ENCODE measurements at places on chromosomes 6 and 20.

GRCh38 chr20:58555078-58555765 is 40.0 kb upstream of the APCDD1L start:
- DNase-seq: no peak

GRCh38 chr20:4289875-4290274 is 274.5 kb upstream of the RNF24 start:
- DNase-seq: peak; percentile 12

DNA sequence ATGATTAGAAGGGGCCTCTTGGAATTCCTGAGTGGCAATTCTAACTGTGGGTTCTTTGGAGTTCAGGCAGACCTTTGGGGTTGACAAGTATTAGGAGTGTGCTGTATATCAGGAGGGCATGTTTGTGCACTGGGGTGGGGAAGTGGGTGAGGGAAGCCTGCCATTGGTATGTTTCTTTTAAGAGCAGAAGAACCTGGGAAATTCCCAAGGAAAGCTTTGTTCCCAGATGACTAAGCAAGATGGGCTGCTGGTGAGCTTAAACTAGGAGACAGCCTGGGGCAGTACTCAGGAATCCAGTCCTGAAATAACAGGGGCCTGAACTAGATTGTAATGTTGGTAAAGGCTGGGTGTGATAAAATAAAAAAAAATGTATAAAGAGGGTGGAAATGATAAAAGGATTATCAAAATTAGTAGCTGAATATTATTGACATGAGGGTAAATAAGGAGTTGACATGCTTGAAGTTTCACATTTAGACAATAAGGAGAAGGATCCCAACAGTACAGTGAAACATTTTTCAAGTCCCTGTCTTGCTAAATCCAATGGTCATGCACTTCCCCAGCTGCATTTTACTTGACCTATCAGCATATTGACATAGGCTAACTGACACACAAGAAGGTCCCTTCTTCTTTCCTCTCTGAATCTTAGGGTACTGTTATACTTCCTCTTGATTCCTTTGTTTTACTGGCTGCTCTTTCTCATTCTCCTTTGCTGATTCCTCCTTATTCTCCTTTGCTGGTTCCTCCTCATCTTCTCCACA is 18.4 kb upstream of the IFNGR1 start:
- DNase-seq: peak; percentile 28

DNA sequence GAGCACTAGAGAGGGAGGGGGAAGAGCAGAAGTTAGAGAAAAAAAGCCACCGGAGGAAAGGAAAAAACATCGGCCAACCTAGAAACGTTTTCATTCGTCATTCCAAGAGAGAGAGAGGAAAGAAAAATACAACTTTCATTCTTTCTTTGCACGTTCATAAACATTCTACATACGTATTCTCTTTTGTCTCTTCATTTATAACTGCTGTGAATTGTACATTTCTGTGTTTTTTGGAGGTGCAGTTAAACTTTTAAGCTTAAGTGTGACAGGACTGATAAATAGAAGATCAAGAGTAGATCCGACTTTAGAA is 2.0 kb downstream of the ID4 start:
- DNase-seq: no peak

DNA sequence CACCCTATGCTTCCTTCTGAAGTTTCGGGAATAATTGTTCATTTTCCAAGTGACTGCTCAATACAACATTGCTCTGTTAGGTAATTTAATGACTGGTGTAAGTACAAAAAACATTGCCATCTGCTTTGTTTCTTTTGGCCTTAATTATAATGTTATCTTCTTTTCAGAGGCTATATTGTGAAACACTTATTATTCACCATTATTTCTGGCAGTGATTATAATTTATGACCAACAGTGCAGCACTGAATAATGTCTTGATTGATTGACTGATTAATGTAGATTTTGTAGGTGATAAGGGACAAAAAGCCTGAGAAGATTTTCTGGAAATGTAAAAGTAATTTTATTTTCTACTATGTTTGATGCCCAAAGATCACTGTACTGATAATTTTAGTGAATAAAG is 377.7 kb downstream of the PLCB1 start:
- DNase-seq: no peak

DNA sequence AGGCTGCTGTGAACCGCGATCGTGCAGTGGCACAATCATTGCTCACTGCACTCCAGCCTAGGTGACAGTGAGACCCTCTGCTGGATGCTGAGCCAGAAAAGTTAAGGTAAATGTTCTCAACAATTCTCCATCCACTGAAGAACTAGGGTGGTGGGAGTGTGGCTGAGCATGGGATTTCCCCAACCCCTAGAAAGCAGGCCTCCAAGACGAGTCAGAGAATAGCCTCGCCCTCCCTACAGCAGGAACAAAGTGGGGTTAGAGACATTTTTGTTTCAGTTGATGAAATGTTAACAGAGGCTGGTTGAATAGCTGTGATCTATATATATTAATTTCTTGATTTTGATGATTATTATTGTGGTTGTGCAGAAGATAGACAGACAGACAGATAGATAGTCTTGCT is 6.1 kb upstream of the ALDH8A1 start:
- DNase-seq: no peak

DNA sequence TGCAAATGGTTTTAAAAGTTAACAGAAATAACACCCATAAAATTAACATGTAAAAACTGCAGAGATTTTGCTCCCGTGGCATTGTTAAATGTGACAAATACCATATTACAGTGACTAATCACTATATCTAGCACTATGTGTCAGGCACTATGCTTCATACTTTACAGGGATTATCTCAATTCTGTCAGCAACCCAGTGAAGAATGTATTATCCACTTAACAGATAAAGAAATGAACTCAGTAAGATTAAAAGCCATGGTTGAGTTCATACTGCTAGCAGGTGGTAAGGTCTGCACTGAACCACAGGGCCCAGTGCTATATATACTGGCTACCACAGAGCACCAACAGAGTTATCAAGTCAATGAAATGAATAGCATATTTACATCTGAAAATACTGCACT is 65.4 kb downstream of the RWDD2A start:
- no peak for DNase-seq

- DNase-seq: no peak
Observed at GRCh38 chr6:25922301-25922700, 8.2 kb downstream of the SLC17A2 start.

GRCh38 chr6:562052-562676 is 94.7 kb downstream of the HUS1B start:
- DNase-seq: no peak

- peak; percentile 74 for DNase-seq
Observed at GRCh38 chr20:14055127-14055742, 59.9 kb downstream of the MACROD2 start.

DNA sequence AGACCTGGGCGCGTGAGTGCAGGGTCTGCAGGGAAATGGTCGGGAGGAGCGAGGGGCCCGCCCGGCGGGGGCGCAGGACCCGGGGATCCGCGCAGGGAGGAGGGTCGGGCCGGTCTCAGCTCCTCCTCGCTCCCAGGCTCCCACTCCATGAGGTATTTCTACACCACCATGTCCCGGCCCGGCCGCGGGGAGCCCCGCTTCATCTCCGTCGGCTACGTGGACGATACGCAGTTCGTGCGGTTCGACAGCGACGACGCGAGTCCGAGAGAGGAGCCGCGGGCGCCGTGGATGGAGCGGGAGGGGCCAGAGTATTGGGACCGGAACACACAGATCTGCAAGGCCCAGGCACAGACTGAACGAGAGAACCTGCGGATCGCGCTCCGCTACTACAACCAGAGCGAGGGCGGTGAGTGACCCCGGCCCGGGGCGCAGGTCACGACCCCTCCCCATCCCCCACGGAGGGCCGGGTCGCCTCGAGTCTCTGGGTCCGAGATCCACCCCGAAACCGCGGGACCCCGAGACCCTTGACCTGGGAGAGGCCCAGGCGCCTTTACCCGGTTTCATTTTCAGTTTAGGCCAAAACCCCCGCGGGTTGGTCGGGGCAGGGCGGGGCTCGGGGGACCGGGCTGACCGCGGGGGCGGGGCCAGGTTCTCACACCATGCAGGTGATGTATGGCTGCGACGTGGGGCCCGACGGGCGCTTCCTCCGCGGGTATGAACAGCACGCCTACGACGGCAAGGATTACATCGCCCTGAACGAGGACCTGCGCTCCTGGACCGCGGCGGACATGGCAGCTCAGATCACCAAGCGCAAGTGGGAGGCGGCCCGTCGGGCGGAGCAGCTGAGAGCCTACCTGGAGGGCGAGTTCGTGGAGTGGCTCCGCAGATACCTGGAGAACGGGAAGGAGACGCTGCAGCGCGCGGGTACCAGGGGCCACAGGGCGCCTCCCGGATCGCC is 54.2 kb upstream of the HLA-A start:
- no peak for DNase-seq

DNA sequence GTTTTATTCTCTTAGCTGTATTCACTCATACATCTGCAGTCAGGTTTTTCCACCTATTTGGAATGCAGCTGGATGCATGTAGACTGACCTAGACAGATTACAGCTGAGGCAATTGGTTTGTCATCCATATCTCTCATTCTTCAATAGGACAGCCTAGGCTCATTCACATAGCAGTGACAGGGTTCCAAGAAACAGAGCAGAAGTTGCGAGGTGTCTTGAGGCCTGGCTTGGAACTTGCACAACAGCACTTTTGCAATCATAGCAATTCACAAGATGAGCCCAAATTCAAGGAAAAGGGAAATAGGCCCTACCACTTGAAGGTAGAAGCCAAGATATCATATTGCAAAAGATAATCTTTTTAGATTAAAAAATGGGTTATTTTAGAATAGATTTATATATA is 508.9 kb upstream of the JAG1 start:
- DNase-seq: no peak

- no peak for DNase-seq
Observed at GRCh38 chr6:159726255-159726917, 920 bp upstream of the WTAP start.

GRCh38 chr6:6085928-6086668 is 79.4 kb upstream of the NRN1 start:
- DNase-seq: no peak

DNA sequence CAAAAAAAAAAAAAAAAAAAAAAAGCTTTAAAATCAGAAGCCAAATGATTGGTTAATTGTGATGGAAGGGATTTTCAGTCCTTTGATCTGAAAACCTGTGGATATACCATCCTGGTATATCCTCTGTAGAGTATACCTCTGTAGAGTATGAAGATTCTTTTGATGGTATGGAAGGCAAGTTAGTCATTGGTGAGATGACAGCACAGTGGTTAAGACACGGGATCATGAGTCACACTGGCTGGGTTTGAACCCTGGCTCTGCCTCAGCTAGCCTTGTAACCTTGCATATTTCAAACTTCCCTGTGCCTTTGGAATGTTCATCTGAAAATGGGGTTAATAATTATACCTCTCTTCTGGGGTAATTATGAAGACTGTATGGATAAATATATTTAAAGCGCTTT is 179.3 kb downstream of the CARMIL1 start:
- DNase-seq: peak; percentile 34

- DNase-seq: no peak
Observed at GRCh38 chr6:38088829-38089228, 269.3 kb downstream of the ZFAND3 start.

All from SW 1271 (cell line).